ENCODE measurements at places on chromosomes 11 and 22.

GRCh38 chr11:29957431-29957830 is 59.4 kb downstream of the KCNA4 start:
- DNase-seq, result no peak

DNA sequence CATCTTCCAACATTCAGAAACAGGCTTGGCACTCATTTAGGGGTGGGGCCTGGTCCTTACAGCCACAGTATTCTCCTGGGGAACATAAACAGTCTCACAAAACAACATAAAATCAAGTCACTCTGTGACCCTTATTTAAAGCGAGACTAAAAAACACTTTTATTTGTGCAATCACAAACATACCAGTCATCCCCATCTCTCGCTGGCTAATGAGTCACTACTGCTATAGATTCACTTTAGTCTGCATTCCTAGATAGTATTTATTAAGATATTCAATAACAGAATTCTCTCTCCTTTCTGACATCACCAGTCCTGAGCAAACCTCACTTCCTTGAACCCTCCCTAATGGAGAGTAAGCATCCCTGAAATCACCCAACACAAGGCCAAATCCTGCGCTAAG is 68.0 kb downstream of the ZBTB44 start:
- DNase-seq, result no peak

DNA sequence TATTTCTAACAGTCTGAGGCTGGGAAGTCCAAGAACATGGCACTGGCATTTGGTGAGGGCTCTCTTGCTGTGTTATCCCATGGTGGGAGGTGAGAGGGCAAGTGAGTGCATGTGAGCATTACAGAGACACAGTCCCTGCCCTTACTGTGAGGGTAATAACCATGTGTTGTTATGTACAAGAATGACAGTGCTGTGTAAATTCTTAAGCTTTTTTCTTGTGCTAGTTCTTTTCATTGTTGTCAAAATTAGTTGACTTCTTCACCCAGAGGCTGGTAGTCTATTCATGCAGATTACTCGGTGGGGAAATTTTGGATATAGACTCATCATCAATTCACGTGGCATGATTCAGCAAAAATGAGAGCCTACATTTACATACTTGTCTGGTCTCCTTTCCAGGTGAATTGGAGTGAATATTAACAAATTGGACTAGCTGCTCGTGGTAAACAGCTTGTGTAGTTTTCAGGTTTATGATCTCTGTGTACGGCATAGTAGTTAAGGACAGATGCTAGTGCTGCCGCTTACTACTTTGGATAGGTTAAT is 49.3 kb downstream of the ATXN10 start:
- no peak for DNase-seq

- peak; percentile 71 for DNase-seq
Observed at GRCh38 chr22:29702000-29702930, 17.5 kb upstream of the CABP7 start.

- DNase-seq, result no peak
Observed at GRCh38 chr11:70098936-70099335, 20.8 kb downstream of the ANO1 start.

DNA sequence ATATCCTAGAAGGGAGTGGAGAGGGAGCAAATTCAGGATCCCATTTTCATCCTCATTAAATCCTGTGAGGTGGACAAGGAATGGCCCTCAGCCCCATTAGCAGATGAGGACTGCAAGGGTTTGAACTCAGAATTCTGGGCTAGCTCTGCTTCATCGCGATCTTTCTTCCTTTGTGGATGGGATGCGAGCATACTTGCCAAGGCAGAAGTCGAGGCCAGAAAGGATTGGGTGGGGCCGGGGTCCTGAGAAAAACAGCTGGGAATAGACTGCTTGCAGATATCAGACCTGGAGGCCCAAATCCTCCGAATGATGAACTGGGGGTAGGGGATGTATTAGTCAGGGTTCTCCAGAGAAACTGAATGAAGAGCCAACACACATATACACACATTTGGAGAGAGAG is 179.0 kb downstream of the CHST1 start:
- no peak for DNase-seq

DNA sequence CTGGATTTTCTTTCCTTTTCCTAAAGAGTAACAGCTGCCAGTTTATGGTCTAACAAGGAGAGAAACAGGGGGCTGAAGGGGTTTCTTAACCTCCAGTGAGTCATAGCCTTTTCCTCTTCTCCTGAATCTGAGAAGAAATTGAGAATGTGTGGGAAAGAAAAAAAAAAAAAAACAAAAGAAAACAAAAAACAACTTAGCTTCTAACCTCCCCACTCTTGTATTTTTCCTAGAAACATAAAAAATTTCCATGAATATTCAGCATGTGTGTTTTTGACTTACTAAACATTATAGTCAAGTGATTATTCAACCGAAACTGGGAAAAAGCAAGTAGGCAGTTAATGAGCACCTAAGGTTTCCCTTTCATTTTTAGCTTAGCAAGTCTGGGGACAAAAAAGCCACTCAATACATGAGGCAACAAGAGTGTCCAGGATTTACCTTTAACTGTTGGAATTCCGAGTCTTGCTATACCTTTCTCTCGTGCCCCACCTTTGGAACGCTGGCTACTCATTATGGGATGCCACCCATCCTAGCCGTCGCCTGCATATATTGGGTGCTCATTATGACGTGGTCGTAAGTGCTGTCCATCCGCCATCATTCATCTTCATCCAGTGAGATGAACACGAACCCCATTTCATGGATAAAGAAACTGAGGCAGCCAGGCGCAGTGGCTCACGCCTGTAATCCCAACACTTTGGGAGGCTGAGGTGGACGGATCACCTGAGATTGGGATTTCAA is 2.4 kb downstream of the ASPHD2 start:
- no peak for DNase-seq

DNA sequence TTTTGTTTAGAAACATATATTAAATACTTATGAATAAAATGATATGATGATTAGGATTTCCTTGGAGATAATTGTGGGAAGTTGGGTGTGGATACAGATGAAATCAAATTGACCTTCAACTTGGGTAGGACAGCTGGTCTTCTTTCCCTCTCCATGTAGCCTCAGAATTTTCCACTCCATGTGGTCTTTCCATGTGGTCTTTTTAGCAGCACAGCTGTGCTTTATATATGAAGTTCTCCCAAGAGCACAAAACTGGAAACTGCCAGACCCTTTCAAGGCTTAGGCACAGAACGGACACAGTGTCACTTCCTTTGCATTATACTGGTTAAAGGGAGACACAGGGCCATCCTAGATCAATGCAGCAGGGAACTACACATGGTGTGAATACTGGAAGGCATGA is 28.6 kb downstream of the FAM76B start:
- no peak for DNase-seq

All from NCI-H2171 (cell line).